Effector memory CD8-positive, alpha-beta T cell (primary cell): ENCODE measurements at places on chromosomes 12 and 14.

DNA sequence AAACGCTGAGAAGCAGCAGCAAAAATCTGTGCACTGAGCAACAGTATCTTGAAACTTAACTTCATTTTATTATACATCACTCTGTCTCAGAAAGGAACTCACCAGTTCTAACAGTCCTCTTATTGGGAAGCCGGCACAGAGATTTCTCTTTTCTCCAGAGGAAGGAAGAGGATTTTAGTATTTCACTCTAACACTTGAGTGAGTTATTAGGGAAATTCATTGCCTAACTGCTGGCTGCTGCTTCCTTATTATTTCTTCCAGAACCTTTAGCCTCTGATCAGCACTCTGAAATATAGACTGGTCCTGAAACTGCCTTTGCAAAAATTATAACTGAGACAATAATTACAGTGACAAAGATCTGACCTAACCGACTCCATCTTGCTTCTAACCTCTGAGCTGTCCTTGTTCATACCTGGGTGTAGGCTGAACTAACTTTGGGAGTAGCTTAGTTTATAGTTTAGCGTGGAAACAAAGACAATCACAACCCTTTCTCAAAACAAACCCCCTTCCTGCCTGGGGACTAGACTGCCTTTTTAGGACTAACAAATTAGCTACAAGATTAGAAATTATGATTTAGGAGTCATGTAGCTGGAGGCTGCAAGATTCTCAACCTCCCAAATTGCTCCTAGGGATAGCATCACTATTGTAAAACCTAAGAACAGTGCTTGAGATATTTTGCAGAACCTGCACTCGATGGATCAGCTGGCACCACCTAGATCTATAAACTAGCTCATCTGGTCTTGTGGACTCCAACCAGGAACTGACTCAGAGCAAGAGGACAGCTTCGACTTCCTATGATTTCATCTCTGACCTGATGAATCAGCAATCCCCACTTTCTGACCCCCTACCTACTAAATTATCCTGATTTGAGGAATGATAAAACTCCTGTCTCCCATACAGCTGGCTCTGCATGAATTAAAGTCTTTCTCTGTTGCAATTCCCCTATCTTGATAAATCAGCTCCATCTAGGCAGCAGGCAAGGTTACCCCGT is 117.5 kb downstream of the DYRK2 start:
- DNase-seq = no peak

- no peak for DNase-seq
These were observed 234.2 kb upstream of the ARHGAP5 start for GRCh38 chr14:31842899-31843298.

GRCh38 chr14:55019968-55020554 is 6.8 kb downstream of the WDHD1 start:
- DNase-seq = no peak

DNA sequence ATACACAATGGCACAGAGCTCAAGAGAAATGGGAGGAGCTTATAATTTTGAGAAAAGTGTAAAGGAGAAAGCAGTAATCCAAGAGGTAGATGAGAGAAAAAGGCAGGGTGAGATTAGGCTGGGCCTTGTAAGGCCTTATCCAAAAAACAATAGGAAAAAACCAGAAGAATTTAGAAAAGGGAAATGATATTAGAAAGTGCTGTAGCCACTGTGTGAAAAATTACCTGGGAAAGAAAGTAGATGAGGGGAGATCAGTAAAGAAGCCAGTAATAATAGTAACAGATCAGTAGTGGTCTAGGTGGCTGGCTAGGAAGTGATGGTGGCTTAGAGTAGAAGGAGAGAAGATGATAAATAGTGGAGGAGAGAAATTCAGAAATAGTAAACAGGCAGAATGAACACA is 66.3 kb upstream of the CFL2 start:
- no peak for DNase-seq

- DNase-seq = no peak
These were observed 67.2 kb downstream of the SLC8A3 start for GRCh38 chr14:70121521-70121920.

- DNase-seq = no peak
These were observed 212.6 kb downstream of the RAD51B start for GRCh38 chr14:68032154-68032553.

DNA sequence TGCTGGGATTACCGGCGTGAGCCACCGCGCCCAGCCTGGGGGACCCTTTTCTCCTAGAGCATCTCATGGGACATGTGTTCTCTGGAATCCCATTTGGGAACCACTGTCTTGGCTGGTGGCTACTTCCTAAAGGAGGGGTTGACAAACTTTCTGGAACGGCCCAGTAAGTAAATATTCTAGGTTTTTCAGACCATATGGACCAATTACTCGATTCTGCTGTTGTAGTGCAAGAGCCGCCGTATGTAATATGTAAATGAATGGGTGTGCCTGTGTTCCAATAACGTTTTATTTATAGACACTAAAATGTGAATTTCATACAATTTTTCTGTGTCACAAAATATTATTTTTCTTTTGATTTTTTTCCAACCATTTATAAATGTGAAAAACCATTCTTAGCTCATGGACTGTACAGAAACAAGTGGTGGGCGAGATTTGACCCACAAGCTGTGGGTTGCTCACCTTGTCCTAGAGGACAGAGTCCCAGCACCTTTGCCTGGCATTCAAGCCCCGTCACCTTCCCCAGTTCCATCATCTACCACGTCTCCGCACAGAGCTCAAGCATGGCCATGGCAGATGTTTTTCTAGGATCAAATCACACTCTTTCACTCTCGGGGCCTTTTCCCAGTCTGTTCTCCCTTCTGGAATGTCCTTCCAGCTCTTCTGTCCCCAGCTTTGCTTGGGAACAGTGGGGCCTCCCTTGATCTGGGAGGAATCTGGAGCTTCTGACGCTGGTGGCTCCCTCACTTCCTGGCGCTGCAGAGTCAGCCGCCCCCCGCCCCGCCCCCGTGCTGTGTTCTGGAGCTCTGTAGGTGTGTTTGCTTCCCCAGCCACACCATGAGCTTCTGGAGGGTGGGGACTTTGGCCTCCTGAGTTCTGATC is 17.9 kb upstream of the RCOR1 start:
- DNase-seq = no peak

DNA sequence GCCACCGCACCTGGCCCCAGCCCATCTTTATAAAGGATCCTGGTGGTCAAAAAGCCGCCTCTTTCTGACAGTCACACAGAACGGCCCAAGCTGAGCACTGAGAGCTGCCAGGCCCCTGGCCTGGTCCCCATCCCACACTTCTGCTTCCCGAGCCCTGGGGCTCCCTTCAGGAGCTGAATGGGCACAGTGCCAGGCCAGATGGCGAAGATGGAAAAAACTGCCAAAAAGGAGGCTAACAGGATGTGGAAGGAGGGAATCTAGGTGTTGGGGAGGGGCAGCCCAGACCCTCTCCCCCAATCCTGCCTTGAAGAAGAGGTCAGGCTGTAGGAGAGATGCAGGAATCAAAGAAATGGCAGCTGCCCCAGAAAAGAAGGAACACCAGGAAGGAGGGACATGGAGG is 5.0 kb downstream of the LPAR5 start:
- no peak for DNase-seq
